ENCODE measurements at places on chromosomes 6 and 20.

GRCh38 chr20:17765017-17765416, 65.3 kb downstream of the BANF2 start:
- no peak for DNase-seq
- no peak overlapping the region for H3K27ac ChIP-seq
- no peaks in the 10 kb centered on the region for H3K36me3 ChIP-seq
- peaks cover 7% of the 10 kb centered on the region for H3K4me1 ChIP-seq
- H3K4me3 ChIP-seq = no peak overlapping the region

- no peak for DNase-seq
- no peaks in the 10 kb centered on the region for H3K36me3 ChIP-seq
- H3K4me1 ChIP-seq = peaks cover 4% of the 10 kb centered on the region
- no peaks in the 10 kb centered on the region for H3K27me3 ChIP-seq
These were observed 206.4 kb upstream of the HDDC2 start for GRCh38 chr6:125507987-125508655.

DNA sequence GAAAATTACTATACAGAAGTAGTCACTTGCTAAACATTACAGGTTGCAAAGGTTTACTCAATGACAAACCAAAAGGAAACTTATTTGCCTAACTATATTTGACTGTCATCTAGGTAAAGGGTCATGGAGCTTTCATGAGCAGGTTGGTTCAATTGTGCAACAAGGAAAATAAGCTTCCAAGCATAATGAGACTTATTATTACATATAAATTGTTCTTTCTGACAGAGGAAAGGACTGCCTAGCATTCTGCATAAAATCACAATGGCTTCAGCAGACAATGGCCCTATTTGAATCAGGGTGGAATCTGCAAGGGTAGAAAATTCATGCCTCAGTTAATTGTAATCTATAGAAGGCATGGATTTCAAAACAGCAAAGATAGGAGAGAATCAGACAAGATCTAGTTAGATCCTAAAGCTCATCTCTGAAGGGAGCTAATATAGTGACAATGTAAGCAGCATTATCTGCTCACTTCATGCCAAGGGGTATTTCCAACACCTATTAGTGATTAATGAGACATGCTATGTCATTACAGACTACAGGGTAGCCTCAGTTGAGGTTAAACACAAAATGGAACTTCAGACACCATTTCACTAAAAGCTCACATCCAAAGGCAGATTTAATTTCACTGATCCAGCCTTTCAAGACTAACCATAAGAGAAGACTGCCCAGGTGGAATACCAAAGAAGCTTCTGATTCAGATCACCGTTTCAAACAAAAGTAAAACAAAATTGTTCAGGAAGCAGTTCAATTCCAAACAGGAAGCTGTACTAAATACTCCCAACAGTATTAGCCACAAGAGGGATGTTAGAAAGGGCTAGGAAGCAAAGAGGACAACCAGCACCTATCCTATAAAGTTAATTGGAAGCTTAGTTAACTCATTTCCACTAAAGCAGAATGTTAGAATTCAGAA, 8.5 kb downstream of the STAU1 start:
- H3K27ac ChIP-seq = peak overlapping the region; percentile 17
- peaks cover 18% of the 10 kb centered on the region for H3K4me1 ChIP-seq
- H3K36me3 ChIP-seq = peaks cover 8% of the 10 kb centered on the region
- no peak for DNase-seq

DNA sequence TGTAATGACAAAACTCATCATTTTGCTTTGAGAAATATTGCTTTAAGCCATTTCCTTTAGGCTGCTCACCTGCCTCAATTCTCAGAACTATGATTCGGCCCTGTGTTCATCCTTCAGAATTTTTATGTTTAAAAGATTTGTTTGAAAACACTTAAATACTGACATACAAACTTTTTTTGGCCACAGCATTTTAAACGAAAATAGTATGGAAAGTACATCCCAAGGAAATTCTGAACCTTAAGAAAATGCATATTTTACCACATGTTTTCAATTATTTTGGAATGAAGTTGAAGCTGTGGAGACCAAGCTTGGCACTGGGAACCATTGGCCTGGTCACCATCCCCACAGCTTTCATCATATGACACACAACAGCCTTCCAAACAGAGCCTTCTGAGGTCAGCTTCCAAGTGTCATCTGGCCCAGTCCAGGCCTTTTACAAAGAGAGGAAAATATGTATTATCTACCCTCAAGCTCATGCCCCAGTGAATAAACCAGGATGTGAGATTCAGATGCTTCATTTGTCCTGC, 83.3 kb downstream of the SOD2 start:
- no peaks in the 10 kb centered on the region for H3K27me3 ChIP-seq

DNA sequence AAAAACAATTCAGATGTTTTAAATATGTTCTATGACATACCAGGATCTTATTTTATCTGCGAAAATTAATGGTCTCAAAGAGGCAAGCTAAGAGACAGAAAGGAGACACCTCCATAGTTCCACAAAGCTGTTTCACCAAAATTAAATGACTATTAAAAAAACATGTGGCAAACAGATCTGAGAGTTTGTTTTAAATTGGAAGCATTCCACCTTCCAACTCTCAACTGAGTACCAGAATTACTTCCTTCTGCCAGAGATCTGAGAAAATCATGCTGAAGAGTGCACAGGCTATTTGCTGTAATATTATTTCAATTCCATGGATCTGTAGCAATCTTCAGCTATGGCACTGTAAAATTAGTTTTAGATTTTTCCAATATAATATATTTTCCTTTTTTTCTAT, 669.5 kb upstream of the MARCKS start:
- H3K27ac ChIP-seq = no peak overlapping the region
- no peaks in the 10 kb centered on the region for H3K4me1 ChIP-seq

DNA sequence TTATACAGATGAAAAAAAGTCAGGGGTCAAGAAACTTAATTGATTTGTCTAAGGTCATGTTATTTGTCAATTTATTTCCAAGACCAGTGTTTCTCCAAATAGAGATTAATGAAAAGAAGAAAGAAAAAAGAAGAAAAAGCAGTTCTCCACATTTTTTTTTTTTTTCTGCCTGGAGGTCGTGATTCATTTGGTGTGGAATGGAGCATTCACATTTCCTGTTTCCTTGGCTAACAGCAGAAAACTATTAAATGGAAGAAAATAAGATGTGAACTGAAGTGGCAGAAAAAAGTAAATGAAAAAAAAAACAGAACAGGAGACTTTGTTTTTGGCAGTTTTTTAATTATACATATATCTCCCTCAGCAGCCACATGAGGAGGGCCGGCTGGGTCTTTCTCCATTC, 470.8 kb upstream of the ZNF337 start:
- H3K27ac ChIP-seq = no peak overlapping the region
- no peak for DNase-seq
- H3K4me3 ChIP-seq = no peak overlapping the region
- H3K36me3 ChIP-seq = no peaks in the 10 kb centered on the region
- H3K27me3 ChIP-seq = no peaks in the 10 kb centered on the region

Data from stimulated activated naive B cell treated with anti-CD40 and anti-IgM and Interleukin-4, amounts not matched to agents 10 μg/mL and 1 μg/mL and 100 μg/mL, for 72 hours (primary cell).